ENCODE measurements at places on chromosomes 7 and 10.

- no peak for DNase-seq
These were observed 18.2 kb downstream of the SVIL start for GRCh38 chr10:29616542-29616941.

DNA sequence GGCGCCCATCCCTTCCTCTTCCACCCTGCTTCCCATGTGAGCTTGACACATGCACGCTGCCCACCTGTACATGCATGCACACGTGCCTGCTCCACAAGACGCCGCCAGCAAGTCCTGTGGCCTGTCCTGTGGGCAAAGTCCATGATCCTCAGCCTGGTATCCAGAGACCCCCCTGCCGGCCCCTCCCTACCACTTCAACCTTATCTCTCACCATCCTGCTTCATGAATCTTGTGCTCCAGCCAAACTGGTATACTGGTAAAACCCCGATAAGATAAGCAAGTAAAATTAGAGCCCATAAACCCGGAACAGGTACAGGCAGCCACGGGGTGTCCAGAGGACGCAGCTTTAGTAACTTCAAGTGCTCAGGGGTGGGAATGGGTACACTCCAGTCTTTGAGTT is 11.8 kb upstream of the TBXAS1 start:
- DNase-seq, result no peak

DNA sequence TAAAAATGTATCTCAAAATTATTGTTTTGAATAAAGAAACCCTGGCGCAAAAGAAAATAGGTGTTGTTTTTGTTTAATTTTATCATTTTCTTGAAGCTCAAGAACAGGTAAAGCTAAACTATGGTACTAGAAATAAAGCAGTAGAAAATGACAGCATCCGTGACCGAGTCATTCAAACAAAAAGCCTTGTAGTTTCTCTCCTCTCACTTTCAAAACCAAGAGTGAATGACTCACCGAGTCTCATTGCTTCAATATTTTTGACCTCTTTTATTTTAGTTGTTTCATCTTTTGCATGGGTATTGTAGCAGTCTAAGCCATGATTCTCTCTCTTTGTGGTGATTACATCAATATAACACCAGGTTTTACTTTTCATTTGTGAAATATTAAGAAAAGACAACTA is 396.5 kb downstream of the POM121L12 start:
- DNase-seq, result no peak

DNA sequence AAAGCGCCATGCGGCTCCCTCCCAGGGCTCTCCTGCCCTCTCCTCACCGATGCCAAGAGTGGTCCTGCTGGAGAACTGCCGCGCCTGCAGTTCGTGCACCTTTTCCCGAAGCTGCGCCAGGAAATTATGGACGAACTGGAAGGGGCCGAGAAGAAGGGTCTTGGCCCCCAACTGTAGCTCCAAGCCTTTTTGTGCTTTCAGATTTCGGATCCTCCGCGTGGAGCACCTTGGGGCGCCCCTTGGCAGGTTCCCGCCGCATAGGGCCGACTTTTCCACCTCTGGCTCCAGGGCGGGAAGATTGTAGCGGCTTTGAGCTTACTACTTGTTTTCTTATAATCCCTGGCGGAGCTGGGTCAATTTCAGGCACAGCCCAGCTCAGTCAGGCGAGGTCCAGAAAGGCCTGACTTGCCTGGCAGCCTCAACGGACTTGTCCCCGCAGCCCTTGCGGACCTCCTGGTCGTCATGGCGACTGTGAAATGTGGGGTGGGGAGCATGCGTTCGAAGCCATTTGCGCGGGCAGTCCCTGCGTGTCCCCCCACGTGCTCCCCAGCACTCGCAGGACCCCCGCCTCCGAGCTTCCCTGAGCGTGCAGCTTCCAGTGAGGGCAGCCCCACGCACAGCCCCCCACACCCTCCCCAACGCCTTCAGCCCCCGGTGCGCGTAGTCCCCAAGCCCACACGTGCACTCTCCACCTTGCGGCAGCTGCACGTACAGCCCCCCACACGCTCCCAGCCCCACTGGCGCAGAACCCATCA is 129.9 kb downstream of the KBTBD2 start:
- peak; percentile 45 for DNase-seq

DNA sequence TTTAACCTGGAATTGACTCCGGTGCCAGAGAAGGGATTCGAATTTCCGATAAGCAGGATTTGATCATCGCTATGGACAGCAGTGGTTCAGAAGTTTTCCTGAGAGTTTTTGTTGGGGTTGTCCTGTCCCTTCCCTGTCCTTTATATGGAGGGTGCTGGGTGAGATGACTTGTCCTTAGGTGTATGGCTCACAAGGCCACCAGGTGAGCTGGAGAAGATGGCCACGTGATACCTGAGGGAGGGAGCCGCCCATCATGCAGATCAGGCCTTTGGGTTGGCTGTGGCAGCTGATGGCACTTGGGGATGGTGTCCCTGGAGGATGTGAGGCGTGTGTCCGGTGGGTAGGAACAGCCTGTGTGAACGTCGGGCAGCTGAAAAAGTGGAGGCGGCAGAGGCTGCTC is 187.7 kb downstream of the PTPN20 start:
- DNase-seq, result no peak

DNA sequence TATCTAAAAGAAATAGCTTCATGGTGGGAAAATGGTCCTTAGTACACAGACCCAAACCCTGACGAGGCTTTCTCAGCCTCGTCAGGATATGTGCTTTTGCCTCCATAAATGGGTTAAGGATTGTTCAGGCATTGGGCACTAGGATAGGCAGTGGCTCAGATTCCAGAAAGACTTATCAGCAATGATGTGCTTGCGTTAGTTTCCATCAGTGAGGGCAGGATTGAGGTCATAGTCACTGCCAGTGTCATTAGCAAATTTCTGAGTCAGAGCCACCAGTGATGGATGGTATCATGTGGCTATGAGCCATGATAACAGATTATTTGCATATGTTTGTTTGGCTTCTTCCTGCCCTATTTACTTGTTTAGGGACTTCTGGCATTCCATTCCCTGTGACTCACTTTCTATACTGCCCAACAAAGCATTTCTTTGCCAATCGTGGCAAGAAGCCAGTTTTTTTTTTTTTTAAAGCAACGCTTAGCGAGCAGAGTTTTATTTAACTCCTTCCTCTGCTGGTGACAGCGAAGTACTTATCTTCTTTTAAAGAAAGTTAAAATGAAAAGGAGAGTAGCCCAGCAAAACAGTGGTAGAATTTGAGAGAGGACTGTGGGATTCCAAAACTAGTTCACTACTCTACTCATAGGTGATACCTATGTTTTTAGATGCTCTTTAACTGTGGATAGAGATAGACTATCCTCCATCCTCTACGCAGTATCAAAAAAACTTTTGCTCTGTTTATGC is 44.4 kb downstream of the MYPN start:
- DNase-seq, result peak; percentile 96

DNA sequence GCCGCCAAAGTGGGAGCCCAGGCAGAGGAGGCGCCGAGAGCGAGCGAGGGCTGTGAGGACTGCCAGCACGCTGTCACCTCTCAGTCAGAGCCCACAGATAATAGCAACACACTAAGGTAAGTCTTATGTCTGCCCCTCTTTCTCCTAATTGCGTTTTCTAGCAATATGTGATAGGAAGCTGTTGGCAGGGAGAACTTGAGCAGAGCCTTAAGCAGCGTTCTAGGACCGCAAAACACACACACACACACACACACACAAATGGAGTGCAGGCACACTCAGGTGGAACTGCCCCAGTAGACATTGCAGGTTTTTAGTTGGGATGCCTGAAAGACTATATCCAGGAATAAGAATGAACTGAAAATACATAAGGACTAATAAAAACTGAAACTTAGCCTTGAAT is 1188.5 kb downstream of the NXPH1 start:
- no peak for DNase-seq

DNA sequence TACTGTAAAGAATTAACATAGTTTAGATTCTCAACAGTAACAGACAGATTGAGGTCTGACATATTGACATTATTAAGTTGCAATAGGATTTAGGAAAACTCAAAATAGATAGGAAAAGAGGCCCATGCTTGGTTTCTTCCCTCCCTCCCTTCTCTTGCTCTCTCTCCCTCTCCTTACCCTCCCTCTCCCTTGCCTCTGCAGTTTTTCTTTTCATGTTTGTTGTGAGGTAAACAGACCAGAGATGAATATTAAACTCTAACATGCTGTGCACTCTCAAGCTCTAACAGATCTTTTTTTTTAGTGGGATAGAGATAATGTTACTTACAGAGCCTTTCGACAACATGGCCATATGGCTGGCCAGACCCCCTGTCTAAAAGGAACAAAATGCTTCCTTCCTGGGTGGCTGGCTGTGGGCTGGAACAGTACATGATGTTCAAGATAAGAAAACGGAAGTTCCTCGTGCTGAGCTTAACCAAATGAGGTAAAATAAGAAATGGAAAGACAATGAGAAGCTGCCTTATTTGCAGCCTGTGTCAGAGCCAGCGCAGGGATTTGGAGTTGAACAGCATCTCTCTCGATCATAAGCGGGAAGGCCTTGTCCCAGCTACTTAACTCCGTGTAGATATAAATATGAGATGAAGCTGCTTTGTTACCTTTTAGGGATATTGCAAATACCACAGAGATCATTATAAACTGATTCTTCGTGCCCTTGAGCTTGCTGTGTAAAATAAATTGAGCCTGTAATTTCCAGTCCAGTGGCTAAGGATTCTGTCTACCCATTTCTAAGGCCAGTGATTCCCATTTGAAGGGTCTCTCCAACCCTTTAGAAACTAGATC is 391.9 kb upstream of the NPVF start:
- no peak for DNase-seq

DNA sequence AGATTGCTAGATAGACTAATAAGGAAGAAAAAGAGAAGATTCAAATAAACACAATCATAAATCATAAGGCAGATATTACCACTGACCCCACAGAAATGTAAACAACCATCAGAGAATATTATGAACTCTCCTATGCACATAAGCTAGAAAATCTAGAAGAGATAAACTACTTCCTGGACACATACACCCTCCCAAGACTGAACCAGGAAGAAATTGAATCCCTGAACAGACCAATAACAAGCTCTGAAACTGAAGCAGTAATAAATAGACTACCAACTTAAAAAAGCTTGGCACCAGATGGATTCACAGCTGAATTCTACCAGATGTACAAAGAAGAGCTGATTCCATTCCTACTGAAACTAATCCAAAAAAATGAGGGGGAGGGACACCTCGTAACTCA is 24.5 kb upstream of the STARD3NL start:
- DNase-seq, result no peak

GRCh38 chr10:85674851-85675250 is 691.7 kb downstream of the GRID1 start:
- no peak for DNase-seq

GRCh38 chr10:119724593-119725516 is 995 bp upstream of the INPP5F start:
- DNase-seq, result peak; percentile 46

DNA sequence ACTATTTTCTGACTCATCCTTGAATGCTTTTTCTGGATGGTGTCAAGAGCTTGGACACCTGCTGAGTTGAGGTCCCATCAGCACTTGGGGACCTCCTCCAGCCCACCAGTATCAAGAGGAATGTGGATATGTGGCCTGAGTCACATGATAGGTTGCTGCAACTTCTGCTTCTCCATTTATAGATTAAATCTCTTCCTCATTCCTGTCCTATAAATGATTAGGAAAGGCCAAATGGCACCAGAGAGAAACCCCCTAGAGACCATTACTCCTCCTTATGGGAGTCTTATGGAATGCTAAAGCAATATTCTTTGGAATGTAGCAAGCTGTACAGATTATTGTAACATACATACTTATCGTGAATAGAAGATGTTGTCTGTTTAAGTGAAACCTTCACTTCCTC is 85.6 kb downstream of the NEUROD6 start:
- DNase-seq, result no peak

DNA sequence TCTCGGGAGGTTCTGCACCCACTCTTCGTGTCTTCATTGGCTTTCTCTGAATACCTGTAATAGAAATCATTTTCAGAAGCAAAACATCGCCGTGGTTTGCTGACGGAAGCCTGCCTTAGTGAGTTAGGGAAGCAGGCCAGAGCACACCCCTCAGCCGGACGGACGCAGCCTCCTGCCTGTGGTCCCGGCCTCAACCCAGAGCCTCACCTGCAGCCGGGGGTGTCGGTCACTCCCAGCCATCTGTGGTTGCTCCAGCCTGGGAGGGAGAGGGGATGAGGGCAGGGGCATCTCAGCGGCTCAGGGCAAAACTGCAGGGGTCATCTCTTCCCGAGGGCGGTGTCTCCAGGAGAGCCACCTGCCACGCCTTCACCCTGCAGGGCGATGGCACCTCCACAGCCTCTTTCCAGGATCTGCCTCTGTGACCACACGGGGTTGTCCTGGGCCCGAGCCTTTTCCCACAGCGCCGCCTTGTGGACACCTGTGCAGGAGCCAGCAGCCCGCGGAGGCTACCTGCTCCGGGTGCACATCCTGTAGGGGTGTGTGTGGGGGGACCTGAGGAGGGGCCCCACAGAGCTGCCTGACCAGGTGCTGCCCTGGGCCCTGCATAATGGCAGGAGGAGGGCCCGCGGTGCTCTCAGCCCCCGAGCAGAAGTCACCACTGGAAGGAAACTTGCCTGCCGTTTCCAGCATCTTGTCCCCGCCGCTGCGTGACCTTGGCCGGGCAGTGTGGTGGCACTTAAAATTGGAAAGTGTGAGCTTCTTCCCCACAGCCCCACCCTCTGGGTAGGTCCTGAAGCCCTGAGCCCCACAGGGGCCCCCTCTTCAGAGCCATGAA is 21.6 kb upstream of the AP5Z1 start:
- DNase-seq, result peak; percentile 80

DNA sequence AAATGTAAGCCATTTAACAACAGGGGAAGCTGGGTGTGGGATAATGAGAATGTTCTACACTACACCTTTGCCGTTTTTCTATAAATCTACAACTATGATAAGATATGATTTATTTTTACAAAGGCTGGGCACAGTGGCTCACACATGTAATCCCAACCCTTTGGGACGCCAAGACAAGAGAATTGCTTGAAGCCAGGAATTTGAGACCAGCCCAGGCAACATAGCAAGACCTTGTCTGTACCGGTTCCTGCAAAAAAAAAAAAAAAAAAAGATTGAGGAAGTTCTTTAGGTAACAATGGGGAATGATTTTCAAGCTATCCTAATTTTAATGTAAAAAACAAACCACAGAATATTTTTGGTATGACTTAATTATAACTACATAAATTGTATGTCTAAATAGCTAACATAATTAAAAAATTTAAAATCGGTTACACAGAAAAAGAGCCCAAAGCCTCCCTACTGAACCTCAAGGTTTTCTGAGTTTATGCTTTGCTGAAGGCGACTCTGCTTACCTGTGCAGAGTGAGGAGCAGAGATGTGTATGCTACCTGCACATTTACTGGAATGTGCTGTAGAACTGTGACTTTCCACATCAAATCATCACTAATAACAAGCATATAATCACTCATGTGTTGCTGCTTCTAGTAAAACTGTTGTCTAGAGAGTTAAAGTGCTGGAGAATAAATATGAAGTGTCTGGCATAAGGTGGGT is 163.4 kb downstream of the ATE1 start:
- DNase-seq, result no peak
